Naive thymus-derived CD4-positive, alpha-beta T cell (primary cell): ENCODE measurements at places on chromosomes 13 and 19. TPM values are rescaled to one million over a fixed set of nuclear protein-coding genes. Genes with fewer than 3 reads are reported as not detected.

GRCh38 chr19:49469828-49470614 is 4.0 kb upstream of the FLT3LG start:
- peak; percentile 63 for DNase-seq

DNA sequence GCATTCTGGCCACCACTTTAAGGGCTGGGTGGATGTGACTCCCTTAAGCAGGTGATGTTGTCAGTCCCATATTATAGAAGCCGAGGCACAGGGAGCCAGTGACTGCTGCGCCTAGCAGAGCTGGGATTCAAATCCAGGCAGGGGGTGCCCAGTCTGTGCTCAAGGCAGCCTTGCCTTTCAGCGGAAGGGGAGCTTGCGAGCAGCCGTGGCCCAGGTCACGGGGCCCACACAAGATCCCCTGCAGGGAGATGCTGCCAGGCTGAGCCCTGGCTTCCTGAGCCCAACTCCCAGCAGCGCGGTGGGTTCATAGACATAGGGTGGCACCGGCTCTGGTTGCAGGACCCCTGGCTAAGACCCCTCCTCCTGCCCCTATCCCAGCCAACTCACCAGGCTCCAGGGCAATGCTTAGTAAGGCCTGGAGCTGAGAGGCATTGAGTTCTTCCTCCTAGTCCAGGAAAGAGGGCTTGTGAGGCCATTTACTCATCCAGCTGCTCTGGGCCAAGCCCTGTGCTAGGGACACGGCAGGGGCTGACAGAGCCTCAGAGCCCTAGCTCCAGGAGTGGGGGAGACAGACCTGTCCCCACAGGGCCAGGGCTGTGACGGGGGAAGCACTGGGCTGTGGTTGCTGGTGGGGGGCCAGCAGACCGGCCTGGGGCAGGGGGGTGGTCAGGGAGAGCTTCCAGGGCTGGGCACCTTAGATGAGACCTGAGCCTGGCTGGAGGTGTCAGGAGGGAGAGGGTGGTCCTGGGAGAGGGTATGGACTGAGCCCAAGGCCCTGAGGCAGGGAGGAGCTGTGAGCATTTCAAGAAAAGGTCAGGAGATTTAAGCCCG is 9.6 kb downstream of the CAPN12 start:
- DNase-seq: peak; percentile 37

The ZNF470 gene
- 0.98 TPM for total RNA-seq

- DNase-seq: no peak
Observed at GRCh38 chr19:19061506-19061905, 2.3 kb upstream of the SLC25A42 start.

- DNase-seq: no peak
Observed at GRCh38 chr13:84417416-84417815, 535.1 kb upstream of the SLITRK1 start.

GRCh38 chr19:11478167-11479089 is 2.4 kb downstream of the ELAVL3 start:
- DNase-seq: no peak
